T-helper 1 cell treated with Interleukin-12 subunit alpha and Interleukin-12 subunit beta and Interleukin-4 antibody, amounts not matched to agents 30 ng/mL and 1 ng/mL, for 36 hours (primary cell): ENCODE measurements at places on chromosomes 7 and 10. TPM values are rescaled to one million over a fixed set of nuclear protein-coding genes. Genes with fewer than 3 reads are reported as not detected.

EFCAB10 gene
- not detected in 2 replicates for total RNA-seq

PNLIP gene
- not detected in 2 replicates for total RNA-seq

ASIC3 gene
- total RNA-seq, result 4.5 and 5.4 TPM in 2 replicates

FAM25C gene
- total RNA-seq, result not detected in 2 replicates
